CD4-positive, alpha-beta T cell treated with Interleukin-17A for 1 hour (primary cell): ENCODE measurements at places on chromosomes 1 and 21.

GRCh38 chr1:115165776-115166175 is 76.5 kb upstream of the TSPAN2 start:
- DNase-seq, result no peak

GRCh38 chr21:45847870-45848269 is 133.7 kb upstream of the COL6A1 start:
- no peak for DNase-seq

DNA sequence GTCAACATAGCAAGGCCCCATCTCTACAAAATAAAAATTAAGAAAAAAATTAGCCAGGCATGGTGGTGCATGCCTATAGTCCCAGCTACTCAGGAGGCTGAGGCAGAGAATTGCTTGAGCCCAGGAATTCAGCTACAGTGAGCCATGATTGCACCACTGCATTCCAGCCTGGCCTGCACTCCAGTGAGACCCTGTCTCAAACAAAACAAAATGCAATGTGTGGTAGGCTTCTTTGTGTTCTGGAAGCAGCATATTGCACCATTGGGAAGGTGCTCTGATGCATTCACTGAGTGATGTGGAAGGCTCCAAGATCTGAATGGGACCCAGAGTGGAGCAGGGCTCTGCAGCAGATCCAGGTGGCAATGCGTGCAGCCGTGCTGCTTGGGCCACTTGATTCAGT is 99.6 kb upstream of the COG2 start:
- DNase-seq, result no peak

DNA sequence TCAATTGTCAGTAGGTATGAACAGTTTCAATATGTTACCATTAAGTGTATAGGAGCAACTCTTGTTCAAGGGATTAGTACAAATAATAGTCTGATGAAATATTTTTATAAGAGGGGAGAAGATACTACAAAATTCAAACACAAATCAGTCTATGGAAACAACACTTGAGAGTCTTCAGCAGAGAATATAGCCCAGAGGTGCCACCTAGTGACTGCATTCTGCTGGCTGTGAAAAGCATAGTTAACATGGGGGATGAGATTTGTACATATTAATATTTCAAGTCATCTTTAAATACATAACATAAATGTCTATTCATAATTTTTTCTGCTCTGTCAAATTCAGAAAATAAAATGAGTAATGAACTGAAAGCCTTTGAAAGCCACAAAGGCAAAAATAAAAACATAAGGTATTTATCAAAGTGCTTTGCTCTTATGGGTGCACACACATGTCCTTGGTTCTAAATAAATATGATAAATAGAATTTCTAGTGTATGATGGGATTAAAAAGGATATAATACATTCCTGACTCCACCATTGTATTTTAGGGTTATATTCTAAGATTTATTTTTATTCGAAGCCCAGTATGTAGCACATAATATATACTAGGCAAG is 440.9 kb upstream of the ZRANB2 start:
- no peak for DNase-seq

DNA sequence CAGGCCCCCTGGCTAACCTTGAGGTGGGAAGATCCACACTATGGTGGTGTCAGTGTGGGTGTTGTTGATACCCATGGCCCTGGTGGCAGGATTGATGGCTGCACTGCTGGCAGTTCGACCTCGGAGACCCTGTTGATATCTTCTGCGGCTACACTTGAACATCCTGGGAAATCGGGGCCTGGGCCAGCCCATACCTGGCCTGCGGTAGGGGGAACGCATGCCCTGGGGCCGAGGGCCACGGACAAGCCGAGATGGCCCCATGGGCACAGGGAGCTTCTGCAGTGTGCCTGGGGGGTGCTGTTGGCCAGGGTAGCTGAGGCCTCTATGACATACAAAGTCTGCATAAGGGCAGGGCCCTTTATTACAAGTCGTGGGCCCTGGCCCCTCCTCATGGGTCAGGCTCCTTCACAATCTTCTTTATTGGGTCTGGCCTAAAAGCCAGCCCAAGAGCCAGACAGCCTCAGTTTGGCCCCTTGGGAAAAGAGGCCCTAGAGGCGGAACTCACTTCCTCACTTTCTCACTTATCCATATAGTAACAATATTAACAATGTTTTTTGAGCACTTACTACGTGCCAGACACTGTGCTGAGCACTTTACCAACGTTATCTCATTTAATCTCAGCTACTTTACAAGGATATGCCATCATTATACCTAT is at the start of gene P3R3URF:
P3R3URF (minus strand) TSS at position 278 of the 655 bp plus-strand sequence; CDS start at position 261, 17 bp downstream.
- DNase-seq, result no peak
